Ecto neural progenitor cell (in vitro differentiated cells): ENCODE measurements at places on chromosomes 1 and 21.

DNA sequence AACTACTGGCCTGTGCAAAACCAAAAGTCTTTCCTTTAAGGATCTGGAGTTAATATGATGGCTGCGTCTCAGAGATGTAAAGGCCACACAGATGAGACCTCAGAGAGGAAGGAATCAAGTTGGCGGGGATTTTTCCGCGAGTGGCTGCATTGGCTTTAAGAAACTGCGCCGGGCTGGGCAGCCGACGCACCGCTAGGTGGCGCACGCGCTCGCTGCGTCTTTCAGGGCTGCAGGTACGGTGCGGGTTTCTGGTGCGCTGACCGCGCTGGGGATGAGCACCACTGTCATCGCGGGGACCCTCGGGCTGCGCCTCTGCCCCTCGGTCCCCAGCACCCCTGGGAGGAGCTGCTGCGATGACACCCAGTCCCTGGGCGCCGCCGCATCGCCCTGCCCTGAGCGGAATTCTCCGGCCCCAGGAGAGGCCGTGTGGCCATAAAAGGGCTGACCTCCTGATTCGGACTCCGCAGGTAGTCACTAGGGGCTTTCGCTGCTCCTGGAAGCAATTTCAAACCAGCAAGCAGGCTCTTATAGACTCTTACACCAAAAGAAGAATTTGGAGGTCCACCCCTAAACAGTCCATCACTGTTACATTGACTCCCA is 241.0 kb downstream of the KCNJ6 start:
- DNase-seq, result peak; percentile 83

DNA sequence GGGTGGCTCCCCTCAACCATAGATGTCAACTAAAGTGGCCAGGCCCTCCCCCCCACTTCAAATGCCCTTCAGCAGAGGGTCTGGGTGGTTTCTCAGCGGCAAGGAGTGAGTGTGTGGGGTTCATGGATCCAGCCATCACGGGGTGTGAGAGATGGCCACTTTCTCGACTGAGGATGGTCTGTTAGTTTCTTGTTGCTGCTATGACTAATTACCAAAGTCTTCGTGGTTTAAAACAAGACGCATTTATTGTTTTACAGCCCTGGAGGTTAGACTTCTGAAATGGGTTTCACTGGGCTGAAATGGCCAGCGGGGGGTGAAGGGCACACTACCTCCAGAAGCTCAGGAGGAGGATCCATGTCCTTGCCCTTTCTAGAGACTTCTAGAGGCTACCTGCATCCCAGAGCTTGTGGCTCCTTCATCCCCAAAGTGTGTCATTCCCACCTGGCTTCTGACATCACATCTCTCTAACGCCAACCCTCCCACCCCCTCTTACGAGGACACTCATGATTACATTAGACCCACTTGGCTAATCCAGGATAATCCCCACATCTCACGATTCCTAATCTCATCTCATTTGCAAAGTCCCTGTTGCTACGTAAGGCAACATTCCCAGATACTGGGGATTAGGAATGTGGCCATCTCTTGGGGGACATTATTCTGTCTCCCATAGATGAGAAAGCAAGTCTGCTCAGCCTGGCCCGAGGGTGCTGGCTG is 53.0 kb downstream of the EPHB2 start:
- DNase-seq, result no peak

DNA sequence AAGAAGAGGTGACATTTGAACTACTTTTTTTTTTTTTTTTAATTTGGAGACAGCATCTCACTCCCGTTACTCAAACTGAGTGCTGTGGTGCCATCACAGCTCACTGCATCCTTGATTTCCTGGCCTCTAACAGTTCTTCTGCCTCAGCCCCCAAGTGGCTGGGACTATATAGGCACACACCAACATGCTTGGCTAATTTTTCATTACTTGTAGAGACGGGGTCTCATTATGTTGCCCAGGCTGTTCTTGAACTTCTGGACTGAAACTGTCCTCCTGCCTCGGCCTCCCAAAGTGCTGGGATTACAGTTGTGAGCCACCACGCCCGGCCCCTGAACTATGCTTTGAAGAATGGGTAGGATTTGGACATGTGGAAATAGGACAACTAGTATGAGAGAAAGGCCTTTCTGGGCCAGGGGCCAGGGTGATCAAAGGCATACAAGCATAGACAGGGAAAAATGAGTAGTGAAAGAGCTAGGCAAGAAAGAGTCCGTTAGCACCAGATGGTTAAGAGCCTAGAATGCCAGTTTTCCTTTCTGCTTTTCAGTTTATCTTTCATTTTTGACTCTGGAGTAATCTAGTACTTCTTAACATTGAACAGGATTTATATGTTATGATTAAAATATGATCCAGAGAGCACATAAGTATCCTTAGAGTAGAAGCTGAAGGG is 6.3 kb downstream of the RABGAP1L start:
- no peak for DNase-seq

- DNase-seq, result no peak
Measured at GRCh38 chr1:204177133-204177532, 11.0 kb upstream of the REN start.

DNA sequence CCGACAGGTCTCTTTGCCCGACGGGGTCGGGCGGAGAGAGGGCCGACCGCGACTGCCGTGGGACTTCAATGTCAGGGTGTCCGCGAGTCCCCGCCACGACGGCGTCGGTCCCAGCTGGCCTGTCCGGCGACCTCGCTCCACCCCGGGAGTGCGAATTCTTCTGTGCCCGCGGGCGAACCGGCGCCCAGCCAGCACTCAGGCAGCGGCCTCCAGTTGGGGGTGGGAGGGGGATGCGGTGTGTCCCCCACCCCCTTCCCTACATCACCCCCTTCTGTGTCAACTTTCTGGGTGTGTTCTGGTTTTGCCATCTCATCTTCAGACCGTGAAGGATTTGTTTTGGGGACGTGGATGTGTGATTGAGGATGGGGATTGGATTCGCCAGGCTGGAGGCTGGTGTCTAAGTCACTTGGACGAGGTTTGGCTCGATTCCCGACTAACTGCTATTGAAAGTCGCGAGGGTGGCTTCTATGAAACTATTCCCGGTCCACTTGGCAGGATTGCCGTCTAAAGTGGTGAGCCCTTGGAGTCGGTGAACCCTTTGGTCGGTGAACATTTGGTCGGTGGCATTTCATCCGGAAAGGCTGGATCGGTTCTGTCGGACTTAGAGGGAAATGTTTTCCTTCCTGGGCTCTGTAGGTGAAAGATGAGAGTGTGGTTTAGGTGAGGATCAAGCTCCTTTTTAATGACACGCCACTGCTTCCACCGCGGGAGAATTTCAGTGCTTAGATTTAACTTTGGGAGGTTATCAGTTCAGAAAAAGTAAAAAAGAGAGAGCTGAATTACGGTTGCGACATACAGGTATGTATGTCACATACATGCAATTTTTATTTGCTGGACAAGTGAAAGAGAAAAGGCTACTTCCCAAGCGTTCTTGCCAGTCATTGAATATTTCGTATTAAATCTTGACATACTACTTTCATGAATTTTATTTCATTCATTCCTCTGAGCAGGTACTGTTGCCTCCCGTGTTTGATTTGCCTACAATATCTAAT is 771 bp downstream of the ABCD3 start:
- DNase-seq, result no peak

GRCh38 chr1:149845416-149845815 is 54.0 kb upstream of the BOLA1 start:
- DNase-seq, result no peak

DNA sequence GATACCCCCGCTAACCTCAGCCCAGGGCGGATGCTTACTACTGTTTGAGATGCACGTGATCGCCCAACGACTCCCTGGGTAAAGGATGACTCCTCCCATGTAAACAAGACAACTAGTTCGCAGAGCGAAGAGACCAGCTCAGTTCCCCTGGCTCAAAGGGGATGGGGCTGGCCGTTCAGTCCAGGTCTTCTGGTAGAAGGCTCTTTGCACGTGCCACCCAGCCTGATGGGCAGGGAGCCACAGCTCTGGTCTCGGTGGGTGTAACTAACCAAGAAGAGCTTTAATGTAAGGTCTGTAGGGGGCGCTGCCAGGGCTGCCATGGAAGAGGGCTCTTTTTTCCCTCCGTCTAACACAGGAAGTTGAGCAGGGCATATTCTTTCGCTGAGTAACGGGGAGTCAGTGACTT is 49.4 kb upstream of the PARP1 start:
- DNase-seq, result no peak

GRCh38 chr1:219782311-219782710 is 146.0 kb downstream of the SLC30A10 start:
- peak; percentile 65 for DNase-seq

DNA sequence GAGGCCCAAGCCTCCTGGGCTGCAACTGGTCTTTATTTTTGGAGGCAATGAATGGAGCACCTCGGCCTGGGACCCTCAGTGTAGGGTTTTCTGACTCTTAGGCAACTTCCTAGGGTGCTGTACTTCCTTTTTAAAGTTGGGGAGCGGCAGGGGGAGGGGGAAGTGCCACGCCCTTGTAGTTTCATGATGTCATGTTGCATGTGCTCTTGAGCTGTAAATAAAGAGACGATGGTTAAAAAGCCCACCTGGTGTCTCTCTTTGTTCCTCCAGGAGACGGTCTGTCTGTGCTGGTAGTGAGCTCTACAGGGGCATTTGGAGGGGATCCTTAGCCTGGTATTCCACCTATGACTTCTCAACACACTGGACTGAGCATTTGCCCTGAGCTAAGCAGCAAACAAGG is 10.3 kb upstream of the AGTRAP start:
- no peak for DNase-seq

GRCh38 chr1:39269791-39270342 is 65.4 kb downstream of the MACF1 start:
- DNase-seq, result no peak

DNA sequence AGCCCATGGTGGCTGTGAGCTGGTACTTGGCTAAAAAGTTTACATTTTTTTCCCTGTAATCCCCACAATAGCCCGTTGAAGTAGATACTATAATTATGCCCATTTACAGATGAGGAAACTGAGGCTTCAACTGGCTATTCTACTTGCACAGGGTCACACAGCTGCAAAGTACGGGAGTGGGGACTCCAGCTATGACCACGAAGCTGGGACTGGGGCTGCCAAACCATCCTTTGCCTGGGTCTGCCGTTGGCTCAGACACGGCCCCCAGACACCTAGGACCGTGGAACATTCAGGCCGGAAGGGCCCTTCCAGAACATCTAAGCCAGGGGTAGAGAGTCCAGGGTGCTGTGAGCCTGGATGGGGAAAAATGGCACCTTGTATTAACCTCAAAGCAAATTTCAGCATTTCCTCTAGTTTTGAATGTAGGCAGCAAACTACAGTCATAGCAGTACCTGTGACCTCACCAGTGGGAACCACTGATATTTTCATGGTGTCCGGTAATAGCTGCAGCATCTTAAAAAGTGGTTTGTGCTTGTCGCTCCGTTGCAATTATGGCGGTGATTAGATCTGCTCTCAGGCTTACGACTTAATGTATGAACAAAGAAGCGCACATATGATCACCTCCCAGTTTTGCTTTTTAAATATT is 4.3 kb downstream of the TP73 start:
- DNase-seq, result no peak

DNA sequence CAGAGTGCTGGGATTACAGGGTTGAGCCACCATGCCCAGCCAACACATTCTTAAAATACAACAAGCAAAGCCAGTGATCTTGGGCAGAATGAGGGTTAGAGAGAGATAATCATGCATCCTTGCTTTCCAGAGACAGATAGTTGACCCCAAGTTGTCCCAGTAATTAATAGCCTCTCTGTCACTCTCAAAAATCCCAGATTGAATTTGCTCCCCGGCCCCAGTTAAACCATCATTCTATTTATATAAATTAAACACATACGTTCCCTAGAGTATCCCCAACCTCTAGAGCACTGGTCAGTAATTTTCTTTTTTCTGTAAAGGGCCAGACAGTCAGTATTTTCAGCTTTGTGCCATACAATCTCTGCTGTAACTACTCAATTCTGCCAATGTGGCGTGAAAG is 16.4 kb upstream of the TARDBP start:
- DNase-seq, result no peak

DNA sequence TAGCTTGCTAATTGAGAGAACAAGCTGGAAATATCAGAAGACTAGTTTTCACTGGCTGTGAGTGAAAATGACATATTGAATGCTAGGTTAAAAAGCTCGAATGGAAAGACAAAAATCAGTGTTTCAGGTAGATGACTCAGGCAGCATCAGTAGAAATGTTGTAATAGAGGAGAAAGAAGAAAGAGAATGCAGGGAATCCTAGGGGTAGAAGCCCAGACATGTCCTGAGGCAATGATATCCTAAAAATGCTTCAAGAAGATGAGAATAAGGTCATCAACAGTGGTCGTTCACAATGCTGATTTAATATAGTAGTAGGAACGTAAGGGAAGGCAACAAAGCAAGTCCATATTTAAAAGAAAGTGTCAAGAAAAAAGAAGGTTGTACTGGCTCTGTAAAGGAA is 96.7 kb upstream of the HP1BP3 start:
- DNase-seq, result no peak

DNA sequence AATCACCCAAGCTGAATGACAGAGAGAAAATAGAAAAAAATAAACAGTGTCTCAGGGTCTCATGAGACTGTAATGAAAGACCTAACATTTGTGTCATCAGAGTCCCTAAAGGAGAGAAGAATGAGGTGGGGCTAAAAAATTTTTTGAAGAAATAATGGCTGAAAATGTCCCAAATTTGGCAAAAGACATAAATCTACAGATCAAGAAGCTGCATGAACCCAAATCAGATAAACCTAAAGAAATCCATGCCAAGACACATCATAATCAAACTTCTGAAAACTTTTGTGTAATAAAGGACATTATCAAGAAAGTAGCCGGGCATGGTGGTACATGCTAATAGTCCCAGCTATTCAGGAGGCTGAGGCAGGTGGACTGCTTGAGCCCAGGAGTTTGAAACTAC is 29.2 kb downstream of the LEMD1 start:
- DNase-seq, result no peak

DNA sequence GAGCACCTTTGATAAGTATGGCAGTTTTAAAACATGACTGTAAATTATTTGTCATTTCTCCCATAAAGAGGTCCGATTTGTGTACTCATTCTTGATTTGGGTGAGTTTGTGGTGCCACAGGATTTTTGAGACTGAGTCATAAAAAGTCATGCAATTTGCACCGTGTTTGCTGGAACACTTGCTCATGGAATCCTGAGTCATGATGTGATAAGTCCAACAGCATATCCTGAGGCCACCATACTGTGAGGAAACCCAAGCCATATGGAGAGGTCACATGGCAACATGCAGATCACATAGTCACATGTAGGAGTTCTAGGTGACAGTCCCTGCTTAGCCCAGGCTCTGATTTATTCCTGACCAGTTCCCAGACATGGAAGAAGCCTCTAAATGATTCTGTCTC is 40.8 kb upstream of the PRRX1 start:
- no peak for DNase-seq

GRCh38 chr1:208279826-208280588 is 35.8 kb upstream of the PLXNA2 start:
- DNase-seq, result no peak

DNA sequence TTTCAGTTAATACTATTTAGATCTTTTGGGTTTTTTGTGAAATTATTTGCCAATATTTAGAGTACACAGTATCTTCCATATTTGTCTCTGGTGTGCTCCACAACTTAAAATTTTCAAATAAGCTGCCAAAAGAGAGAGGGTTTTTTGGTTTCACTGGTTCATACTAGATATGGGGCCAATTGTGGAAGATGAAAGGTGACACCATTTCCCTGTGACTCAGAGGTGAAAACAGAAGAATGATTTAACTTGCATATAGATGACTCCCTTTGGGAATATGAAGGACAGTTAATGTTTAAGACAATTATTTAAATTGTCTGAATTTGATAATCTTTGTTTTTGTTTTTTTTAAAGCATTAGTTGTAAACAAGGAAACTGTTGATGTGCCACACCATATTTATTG is 37.5 kb downstream of the IVNS1ABP start:
- DNase-seq, result no peak

- DNase-seq, result no peak
Measured at GRCh38 chr1:56074007-56074651, 505.2 kb downstream of the PLPP3 start.
